ENCODE measurements at places on chromosomes 5 and 9.
A peak's percentile ranks its signal among the peaks of the same experiment; 100 is the strongest.

GRCh38 chr9:112670991-112671625 is 46.8 kb downstream of the INIP start:
- no peak for DNase-seq

DNA sequence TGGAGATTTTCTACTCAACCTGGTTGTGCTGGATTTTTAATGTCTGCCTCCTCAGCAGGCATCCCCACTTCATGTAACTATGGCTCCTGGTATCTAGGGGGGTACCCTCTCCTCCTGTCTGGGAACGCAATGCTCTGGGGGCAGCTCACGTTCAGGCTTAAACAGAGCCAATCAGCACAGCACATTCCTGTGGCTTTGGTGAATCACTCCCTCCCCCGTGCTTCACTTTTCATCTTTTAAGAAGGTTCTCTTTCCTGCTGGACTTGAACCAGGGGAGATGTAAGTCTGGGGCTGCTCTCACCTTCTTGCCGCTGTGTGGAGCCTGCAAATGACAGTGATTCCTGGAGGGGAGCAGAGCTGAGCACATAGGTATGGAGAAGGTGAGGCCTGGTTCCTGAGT is 101.2 kb downstream of the MSX2 start:
- peak; percentile 67 for DNase-seq

GRCh38 chr9:133430244-133430643 is 8.1 kb downstream of the ADAMTS13 start:
- DNase-seq, result no peak

- no peak for DNase-seq
Measured at GRCh38 chr5:44935262-44935661, 126.5 kb downstream of the MRPS30 start.

DNA sequence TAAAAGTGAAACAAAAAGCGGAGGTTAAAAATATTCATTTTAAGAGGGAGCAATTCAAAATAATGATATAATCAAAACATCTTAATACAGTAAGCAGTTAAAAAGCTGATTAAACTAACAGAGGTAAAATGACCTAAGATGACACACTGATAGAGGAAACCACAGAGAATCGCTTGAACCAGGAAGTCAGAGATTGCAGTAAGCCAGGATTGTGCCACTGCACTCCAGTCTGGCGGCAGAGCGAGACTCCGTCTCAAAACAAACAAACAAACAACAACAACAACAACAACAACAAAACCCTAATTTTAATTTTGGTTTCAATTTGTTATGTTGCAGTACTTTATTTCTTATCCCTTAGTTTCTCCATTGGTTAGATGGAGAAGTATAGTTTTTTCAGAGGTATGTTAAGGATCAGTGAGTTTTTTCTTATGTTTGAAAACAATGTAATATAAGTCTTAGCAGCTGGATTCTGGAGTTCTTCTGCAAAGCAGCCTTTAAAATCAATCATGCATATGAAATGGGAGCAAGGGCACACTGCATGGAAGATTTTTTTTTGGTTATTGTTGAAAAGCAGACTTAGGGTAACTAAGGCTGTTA is 58.5 kb downstream of the MLANA start:
- DNase-seq, result peak; percentile 38

- no peak for DNase-seq
Measured at GRCh38 chr5:114953565-114953964, 216.1 kb downstream of the TRIM36 start.

GRCh38 chr5:151742870-151743294 is 15.5 kb downstream of the ATOX1 start:
- peak; percentile 81 for DNase-seq

DNA sequence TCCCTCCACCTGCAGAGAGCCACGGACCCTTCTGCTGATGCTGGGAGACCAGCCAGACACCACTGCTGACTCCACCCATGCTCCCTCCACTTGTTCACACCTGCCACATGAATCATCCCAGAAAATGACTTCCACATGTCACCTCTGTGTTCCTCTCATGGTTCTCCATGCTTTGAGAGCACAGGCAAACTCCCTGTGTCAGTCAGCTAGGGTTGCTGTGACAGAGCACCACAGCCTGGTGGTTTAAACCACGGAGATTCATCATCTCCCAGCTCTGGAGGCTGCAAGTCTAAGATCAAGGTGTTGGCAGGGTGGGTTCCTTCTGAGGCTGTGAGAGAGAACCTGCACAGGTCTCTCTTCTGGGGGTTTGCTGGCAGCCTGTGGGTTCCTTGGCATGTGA is 381.4 kb downstream of the GADD45G start:
- DNase-seq, result no peak

Data from EL (cell line).